ENCODE measurements at places on chromosomes 7 and 10.

DNA sequence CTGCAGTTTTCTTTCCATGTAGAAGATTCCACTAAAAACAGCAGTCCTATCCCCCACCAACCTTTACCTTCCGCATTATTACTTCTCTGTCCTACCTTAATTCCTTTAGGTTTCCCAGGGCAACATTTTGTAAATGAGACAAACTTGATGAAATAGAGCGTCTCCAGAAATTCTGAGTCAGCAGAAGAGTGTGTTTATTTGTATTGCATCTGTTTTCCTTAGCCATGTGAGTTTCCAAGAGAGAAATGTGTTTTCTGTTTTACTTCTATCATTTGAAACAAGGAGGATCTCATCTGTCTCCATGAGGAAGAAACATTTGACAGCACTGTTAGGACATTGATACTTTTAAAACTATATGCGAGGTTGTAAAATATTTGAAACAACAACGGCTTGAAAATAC is 244.2 kb upstream of the PLXDC2 start:
- no peak for DNase-seq

DNA sequence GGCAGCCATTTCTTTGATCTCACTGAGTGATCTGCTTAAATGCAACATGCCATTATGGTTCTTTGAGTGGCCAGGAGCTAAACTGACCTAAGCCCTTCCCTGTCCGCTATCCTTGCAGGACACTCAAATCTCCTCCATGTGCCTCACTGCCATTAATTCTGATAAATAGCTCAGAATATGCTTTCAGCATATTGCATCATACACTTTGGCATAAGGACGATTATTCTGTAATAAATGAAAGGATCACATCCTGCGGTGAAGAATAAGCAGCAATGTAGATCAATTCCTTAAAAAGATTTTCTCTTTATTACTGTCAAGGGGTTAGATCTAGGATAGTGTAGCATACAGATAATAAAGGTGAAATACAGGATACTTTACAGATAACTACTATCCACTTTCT is 231.8 kb upstream of the CTBP2 start:
- DNase-seq = no peak

DNA sequence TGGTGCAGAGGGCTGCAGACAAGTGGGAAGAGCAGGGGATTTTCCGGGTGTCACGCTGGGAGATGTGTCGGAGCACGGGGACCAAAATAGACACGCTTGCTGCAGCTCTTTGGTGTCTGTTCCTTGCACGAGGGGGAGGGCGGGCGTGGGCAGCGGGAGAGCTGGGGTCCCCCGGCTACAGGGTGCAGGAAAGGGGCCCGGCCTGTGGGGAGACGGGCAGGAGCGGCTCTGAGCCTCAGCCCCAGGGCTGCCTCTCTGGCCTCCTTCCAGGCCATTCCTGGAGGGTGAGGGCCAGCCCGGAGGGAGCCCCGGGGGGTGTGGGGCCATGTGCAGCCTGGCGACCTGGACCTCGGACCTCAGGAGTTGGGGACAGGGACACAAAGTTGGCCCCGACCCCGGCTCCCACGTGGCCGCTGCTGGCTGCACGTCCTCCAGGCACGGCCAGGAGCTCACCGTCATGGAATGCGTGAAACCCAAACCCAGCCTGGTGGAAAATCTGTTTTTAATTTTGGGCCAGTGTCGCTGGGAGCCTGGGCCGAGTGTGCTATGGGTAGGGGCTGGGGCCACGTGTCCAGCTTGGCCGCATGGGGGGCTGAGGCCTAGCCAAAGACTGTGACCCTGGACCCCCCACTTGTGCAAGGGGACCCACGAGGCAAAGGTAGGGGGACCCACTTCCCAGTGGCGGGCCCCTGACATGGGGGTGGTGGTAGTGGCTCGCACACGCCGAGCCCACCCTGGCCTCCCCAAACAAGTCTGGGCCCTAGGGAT is 6.6 kb downstream of the TTYH3 start:
- DNase-seq = no peak

GRCh38 chr7:138854115-138854645 is 56.2 kb upstream of the ATP6V0A4 start:
- no peak for DNase-seq

- no peak for DNase-seq
These were observed 442.1 kb upstream of the NRP1 start for GRCh38 chr10:33776419-33777070.

DNA sequence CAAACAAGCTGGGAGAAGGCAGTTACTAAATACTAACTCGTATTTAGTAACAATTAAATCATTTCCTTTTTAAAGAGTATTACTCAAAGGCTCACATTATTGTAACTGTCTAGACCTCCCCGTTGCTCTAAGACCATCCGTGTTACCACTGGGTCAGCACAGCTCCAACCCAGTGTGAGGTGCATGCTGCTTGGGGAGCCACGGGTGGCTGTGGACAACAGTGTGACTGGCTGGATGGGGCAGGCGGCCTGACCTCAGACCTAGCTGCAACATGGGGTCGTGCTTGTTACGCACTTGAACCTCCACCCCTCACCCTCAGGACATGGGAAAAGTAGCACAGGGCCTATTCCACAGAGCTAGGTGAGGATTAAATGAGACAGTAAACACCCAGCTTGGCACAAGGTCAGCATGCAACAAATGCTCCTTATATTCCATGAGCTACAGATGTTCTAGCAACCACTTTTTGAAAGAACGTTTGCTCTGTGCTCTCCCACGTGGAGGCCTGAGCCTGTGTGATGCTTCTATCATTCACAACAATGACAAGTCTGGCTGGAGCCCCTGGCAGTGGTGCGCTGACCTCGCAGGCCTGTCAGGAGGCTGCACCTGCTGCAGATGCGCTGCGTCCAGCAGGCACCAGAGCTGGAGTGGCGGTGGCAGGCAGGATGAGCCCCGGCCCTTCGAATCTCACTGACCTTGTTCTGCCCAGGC is 135.7 kb downstream of the PKD1L1 start:
- DNase-seq = no peak

- DNase-seq = no peak
These were observed 38.8 kb downstream of the PRKAG2 start for GRCh38 chr7:151838072-151838471.

DNA sequence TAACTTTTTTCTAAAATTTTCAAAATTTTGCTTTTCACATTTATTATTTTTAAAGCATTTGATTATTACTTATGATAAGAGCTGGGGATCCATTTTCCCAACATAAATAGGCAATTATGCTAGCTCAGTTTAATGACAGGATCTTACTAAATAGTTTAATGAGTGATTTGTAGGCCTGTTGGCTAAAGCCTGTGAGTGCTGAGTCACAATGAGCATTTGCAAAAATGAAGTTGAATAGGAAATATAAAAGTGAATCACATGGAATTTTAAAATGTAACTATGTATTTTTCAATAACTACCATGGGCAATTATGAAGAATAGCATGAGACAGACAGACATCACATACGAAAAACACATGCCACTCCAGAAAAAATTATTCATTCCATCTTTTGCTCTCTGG is 45.1 kb upstream of the ZPBP start:
- DNase-seq = no peak

DNA sequence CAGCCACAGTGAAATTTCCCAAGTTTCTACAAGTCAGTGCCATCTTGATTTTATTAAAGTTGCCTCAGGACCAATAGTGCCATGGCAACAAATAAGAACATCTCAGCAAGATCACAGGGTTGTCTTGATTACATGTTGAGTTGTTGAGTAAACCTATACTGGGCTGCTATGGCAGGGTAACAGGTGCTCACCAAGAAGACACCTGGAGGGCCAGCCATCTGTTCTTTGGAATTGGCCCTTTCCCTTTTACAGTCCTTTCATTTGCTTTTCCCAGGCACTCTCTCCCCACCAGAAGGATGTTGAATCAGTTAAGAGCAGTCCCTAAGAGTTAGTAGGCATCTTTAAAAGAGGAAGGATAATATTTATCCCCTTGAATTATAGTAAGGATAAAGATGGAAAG is 582.0 kb downstream of the TNS3 start:
- DNase-seq = no peak

- DNase-seq = no peak
These were observed 7.7 kb downstream of the VWA2 start for GRCh38 chr10:114246679-114247305.

DNA sequence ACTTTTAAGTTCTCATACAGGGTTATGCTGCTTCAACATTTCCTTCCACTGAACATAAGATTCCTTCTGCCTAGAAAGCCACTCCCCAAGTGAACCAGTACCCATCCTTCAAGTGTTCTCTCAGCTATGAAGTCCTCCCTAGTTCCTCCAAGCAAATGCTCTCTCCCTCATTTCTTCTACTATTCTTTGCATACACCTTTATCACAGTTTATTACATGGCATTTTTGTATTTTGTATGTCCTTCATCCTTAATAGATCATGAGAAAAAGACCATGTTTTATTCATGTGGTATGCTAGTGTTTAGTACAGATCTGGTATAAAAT is 1.9 kb downstream of the SYPL1 start:
- no peak for DNase-seq

DNA sequence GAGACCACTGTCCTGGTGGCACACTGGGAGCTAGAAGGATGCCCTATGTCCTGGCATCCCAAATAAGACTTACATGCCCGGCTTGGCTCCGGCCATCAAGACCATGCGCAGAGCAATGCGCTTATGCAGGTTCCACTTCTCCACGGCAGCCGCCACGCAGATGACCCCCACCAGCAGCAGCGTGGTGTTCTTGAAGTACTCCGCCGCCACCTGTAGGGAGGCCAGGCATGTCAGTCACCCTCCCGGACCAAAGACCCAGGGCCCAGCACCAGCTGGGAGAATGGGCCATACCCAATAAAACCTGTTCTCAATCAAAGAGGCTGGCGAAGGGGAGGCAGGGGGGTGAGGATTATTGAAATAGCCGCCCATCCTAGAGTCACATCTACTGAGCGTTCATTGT is 19.9 kb downstream of the SLC13A4 start:
- DNase-seq = no peak

GRCh38 chr10:104688251-104689042 is 47.4 kb downstream of the SORCS3 start:
- peak; percentile 52 for DNase-seq

GRCh38 chr10:42836771-42837468 is 54.3 kb downstream of the BMS1 start:
- no peak for DNase-seq
